ENCODE measurements at places on chromosomes 6 and 20.

GRCh38 chr6:122894791-122895190, 101.2 kb upstream of the CLVS2 start:
- no peak for DNase-seq

DNA sequence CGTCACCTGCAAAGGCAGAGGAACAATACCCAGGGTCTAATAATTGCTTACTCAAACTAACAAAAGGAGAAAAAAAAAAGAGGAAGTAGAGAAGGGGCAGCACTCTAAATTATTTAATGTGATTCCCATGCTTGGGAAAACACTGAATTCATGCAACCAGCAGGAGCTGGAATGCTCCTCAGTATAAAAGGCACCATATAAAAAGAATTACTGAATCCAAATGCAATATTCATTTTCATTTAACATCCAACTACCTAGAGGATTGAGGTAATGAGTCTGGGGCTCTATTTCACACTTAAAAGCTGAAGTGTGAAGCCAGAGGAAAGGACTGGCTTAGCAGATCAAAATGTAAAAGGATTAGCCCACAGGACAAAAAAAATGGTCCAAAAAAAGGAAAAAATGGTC, 8.7 kb downstream of the B4GALT5 start:
- no peak for DNase-seq

GRCh38 chr6:147509891-147510290, 1.4 kb downstream of the SAMD5 start:
- no peak for DNase-seq

GRCh38 chr6:134152767-134153485, 100.5 kb upstream of the SLC2A12 start:
- DNase-seq = no peak

- DNase-seq = no peak
Measured at GRCh38 chr6:74973591-74973990, 232.3 kb downstream of the COL12A1 start.

DNA sequence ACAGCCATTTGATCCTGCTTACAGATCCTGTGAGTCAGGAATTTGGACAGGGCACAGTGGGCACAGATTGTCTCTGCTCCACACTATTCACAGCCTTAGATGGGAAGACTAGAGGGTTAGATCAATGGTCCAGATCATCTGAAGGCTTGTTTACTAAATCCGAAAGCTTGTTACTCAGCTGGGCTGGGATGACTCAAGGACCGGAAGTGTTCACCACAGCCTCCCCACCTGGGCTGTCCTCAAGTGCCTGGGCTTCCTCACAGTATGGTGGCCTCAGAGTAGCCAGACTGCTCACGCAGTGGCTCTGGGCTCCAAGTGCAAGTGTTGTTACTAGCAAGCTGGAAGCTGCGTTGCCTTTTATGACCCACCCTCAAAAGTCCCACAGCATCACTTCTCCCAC, 75.4 kb upstream of the INSM1 start:
- DNase-seq = no peak

- no peak for DNase-seq
Measured at GRCh38 chr6:47484616-47485015, 7.0 kb downstream of the CD2AP start.

DNA sequence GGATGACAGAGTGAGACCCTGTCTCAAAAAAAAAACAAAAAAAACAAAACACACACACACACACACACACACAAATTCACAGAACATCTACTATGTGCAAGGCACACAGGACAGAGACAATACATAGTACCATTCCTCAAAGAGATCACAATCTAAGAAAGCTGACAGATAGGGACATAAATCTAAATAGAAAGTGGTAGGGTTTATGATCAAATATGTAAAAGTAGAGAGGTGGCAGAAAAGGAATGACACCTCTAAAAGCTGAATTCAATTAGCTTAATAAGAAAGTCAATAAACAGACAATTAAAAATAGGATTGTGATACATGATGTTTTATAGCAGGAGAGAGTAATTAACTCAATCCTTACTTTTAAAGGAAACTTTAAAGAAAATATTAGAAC, 41.5 kb downstream of the USP45 start:
- DNase-seq = no peak

- no peak for DNase-seq
Measured at GRCh38 chr20:33710681-33711445, 9.2 kb downstream of the PXMP4 start.

DNA sequence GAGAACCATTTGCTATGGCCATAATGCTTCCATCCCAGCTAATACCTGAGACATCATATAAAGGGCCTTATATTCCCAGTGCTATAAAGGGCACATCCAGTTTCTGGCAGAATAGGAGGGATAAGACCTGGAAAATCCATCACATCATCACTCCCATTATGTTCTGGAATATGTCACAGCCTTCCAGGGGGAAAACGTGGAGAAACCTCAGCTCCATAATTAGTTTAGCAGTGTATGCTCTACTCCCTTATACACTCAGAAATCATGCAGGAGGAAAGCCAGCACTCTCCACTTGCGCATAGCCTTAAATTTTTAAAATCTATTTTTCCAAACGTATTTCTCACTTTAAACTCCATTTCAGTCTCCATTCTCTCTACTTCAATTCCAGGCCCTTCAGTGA, 140.9 kb downstream of the ADGB start:
- no peak for DNase-seq

DNA sequence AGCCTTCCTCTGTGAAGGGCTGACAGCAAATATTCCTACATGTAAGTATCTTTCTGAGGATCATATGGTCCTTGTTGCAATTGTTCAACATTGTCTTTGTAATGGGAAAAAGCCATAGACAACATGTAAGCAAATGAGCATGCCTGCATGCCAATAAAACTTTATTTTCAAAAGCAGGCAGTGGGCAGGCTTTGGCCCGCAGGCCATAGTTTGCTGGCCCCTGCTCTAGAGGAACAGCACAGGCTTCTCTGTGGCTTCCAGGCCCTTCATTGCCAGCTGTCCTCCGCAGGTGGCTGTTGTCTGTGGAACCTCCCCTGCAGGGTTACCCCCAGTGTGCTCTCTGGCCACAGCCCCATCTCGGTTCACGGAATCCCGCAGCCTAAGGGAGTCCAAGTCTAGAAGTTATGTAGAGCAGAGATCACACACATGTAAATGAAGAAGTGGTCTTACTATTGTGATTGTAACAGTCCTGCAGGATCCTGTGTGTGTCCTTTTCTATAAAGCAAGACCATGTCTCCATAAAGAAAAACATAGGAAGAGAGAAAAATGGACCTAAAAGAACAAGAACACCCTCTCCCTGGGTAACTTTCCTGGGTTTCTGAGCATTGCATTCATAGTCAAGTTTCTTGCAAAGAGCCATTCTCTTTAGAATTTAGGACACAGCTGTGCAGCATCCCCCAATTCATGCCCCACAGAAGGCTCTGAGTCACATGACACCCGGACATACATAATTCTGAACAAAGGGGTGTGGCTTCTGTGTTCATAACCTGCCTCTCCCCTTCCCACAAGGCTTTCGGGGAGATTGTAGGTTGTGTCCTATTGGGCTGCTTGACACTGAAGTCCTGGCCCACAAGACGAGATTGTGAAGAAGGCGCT, 10.0 kb downstream of the UNC93A start:
- DNase-seq = no peak

DNA sequence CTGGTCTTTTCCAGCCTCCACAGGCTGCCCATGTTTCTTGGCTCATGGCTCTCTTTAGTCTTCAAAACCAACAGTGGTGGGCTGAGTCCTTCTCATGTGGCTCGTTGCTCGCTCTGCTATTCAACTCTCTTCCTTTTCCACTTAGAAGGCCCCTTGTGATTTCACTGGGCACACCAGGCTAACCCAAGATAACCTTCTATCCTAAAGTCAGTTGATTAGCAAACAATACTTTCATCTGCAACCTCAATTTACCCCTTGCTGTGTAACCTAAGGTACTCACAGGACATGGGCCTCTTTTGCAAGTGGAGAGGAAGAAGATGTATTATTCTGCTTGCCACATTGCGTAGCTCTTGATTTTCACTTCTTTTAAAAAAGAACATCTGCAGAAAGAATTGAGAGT, 79.6 kb downstream of the UTRN start:
- DNase-seq = no peak

GRCh38 chr6:169208011-169208410, 45.6 kb downstream of the THBS2 start:
- no peak for DNase-seq

- DNase-seq = peak; percentile 13
Measured at GRCh38 chr6:13813621-13814175, 659 bp downstream of the MCUR1 start.

Data from thoracic aorta (tissue), 2 donors.